ENCODE measurements at places on chromosomes 3 and 15.

DNA sequence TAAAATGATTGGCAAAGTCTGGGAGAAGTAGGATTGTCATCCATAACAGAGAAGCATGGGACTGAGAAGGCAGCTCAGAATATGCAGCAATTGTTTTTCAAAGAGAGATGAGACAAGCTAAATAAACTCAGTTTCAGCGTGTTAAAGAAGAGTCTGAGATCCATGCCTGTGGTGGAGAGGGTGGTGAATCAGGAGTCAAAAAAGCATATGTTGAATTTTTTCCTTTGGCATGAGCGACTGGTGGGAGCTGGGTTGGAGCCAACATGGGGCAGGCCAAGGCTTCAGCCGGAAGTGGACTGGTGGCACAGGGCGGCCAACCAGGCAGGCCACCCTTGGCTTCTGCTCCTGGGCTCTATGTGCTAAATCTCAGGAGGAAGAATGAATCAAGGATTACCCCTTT is 102.0 kb downstream of the SST start:
- DNase-seq, result no peak

- DNase-seq, result no peak
These were observed 316.8 kb downstream of the CHST2 start for GRCh38 chr3:143436231-143436930.

GRCh38 chr3:12661926-12662592 is 1.9 kb downstream of the RAF1 start:
- DNase-seq, result no peak

DNA sequence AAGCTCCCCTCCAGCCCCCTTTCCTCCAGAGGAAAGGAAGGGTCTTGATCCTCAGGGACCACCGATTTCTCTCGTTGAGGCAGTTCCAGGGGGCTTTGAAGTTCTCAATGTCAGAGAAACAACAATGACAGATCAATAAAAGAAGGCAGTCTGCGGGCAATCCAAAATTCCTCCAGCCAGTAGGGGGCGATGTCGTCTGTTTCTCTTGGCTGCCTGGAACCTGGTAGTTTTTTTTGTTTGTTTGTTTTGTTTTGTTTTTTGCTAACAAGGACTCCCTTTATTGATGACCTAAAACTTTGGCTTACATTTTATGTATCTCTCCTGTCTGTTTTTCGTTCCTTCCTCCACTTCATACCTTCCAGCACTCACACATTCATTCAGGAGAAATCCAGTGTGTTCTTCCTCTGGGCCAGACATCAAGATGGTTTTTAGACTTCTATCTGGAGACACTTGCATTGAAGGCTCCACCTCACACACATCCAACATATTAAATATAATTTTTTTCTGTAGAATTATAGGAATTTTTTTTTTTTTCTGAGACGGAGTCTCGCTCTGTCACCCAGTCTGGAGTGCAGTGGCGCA is 276.6 kb downstream of the RPLP1 start:
- DNase-seq, result peak; percentile 75

- peak; percentile 60 for DNase-seq
These were observed 386 bp downstream of the SQOR start for GRCh38 chr15:45635191-45635638.

DNA sequence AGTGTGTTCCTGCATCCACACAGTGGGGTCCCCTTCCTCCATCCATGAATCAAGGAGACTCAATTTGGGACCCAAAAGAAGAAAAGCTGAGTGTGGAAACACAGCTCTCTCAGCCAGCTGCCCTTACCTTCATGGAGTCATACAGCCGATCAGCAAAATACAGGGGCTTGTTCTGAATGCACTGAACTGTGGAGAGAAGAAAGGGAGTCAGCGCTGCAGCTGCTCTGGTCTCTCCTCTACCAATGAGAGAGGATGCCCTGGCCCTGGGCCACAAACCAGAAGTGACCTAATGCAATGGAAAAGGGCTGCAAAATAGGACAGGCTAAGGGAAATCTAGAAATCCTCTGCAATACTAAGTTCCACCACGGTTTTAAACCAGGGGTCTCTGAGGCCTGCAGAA is 46.7 kb downstream of the ANXA2 start:
- no peak for DNase-seq

- DNase-seq, result peak; percentile 37
These were observed 72.3 kb downstream of the CORO2B start for GRCh38 chr15:68650901-68651709.

- no peak for DNase-seq
These were observed 19.3 kb upstream of the NRROS start for GRCh38 chr3:196620161-196620604.

- DNase-seq, result no peak
These were observed 75.8 kb upstream of the FNDC3B start for GRCh38 chr3:171963546-171963945.

GRCh38 chr15:90031231-90031791 is 30.2 kb downstream of the ZNF710 start:
- no peak for DNase-seq

GRCh38 chr3:141686466-141687291 is 51.4 kb upstream of the RNF7 start:
- no peak for DNase-seq

GRCh38 chr3:42148982-42149432 is 57.9 kb downstream of the TRAK1 start:
- no peak for DNase-seq

DNA sequence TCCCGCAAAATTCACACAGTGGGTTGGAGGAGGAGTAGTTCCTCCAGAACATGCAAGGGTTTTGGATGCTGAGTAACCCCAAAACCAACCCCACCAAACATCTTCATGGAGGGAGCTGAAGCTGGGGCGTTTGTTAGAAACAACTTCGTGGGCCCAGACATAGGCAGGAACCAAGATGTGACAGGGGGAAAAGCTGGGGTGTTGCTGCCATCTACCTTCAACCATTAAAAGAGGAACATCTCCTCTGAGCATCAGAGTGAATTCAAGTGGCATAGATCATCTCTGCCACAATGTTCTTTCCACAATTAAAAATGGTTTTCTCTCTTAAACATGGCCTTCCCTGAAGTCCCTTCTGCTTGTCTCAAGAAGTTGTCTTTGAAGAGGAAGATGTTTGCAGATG is 20.5 kb downstream of the SIDT1 start:
- DNase-seq, result no peak

GRCh38 chr3:113441051-113441770 is at the start of gene CFAP44:
CFAP44 (minus strand) TSS chr3:113441493; CDS start chr3:113433664, 7,829 bp downstream.
- peak; percentile 41 for DNase-seq

DNA sequence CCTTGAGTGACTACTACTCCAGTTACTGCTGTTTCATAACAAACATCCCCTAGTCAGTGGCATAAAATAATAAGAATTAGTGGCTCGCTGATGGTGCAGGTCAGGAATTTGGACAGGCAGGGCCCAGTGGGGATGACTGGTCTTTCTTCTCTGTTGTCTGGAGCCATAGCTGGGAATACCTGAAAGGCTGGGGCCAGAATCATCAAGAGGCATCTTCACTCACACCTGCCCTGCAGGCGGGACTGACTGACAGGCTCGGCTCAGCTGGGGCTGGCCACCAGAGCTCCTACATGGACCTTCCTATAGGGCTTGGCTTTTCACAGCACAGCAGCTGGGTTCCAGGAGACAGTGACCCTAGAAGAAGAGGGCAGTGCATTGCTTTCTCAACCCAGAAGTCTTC is 148.8 kb upstream of the ATP10A start:
- DNase-seq, result no peak

DNA sequence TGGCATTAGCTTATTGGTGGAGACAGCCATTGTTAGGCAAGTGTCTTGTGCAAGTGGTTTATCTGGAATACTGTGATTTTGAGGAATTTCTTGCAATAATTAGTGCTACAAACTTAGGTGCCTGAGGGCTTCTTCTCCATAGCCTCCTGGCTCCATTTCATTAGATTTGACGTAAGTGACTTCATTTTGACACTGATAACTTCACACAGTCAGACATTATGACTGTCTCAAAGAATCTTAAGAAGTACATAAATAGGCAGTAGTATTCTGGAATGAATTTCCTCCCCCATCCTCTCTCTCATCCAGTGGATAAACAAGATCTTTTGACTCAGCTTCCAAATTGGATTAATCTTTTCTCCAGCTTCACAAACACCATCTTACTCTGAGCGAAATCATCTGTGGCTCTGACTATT is 19.0 kb downstream of the ARL14 start:
- DNase-seq, result no peak

- DNase-seq, result no peak
These were observed 87.4 kb downstream of the NFKBIZ start for GRCh38 chr3:101936419-101937356.

DNA sequence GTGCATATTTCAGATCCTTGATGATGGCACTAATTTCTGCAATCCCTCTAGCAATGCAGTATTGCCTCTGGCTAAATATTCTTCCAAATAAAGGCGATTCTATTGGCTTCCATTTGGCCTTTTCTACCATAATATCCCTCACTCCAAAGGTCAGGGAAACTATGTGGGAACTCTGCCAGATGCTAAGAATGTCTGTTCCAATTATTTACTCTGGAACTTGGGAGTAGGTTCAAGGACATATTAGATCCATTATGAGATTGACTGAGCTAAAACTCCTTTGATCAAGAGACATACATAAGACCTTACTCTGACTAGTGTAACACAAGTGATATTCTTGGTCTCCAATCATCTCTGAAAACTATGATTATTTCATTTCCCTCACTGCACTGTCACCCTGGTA is 674.5 kb upstream of the NECTIN3 start:
- no peak for DNase-seq

DNA sequence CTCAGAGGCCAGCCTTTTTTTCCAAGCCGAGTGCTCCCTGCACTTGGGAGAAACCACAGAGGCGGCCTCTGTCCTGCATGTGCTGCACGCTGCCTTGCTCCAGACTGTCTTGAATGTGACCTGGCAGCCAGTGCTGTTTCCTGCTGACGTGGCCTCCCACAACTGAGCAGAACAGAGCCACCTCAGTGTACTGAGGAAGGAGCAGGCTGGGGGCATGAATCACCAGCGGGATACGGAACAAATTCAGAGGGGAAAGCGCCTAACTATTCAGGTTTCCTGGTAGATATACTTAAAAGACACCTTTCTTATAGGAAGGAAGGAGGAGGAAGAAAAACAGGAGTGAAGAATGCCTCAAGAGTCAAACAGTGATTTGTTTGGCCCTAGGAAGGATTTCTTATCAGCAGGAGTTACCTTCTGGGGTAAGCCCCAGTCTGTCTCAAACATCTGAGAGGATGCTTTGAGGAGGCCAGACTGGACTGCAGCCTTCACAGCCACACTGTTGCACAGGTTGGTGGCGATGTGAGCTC is 114.0 kb downstream of the FNDC3B start:
- peak; percentile 24 for DNase-seq

GRCh38 chr3:195001961-195002861 is 268.7 kb downstream of the XXYLT1 start:
- no peak for DNase-seq

- no peak for DNase-seq
These were observed 44.8 kb downstream of the PDIA5 start for GRCh38 chr3:123111640-123112039.

GRCh38 chr3:194682189-194682693 is 3.4 kb upstream of the FAM43A start:
- no peak for DNase-seq

DNA sequence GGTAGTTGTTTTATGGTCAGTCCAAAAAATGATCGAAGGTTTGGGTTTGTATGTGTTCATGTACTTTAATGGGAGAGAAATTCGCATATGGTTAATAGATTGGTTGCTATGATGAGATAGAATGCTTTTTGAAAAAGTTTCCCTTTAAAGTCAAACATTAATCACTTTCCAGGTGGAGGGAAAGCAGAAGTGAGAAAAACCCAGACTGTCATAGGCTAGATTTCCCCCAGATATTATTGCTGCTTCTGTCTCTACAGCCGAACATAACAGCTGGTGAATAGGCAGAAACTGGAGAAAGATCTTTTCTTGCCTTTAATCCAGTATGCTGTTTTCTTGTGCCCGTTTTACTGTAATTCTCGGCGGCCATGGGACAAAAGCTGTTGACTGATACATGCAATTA is 287.6 kb downstream of the SOX2 start:
- no peak for DNase-seq

DNA sequence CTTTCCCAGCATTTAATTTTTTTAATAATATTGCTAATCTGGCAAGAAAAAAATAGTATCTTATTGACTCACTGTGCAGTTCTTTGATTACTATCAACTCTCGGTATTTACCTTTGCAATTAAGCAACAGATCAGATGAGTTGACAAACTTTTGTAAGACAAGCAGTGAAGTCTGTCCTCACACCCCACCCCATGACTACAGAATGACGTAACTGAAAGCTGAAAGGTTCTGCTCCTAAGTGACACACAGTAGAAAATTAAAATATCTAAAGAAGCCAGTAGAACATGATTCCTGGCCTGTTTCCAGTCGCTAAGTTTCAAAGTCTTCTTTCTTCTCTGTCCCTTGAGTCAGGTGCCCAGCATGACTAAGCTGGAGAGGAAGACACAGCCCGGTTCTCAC is 135.5 kb downstream of the STT3B start:
- DNase-seq, result no peak

DNA sequence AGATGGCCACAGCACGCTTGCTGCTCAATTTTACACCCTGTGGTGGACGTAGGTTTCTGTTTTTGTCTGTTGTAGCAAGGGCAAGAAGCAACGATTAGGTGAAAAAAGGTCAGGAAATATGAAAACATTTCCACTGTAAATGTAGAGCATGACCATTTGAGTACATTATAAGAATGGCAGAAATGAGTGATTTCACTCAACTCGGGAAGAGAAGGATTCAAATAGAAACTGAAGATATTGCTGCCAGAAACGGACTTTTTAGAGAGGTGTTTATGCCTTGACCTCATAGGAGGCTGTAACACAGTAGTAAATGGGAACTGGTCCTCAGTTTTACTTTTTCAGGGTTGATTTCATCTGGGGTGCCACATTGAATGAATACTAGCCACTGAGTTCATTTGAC is 33.1 kb upstream of the GASK1A start:
- DNase-seq, result no peak

GRCh38 chr15:39599871-39600270 is 19.0 kb downstream of the THBS1 start:
- no peak for DNase-seq

- no peak for DNase-seq
These were observed 327.0 kb downstream of the FEZF2 start for GRCh38 chr3:62046326-62046725.

DNA sequence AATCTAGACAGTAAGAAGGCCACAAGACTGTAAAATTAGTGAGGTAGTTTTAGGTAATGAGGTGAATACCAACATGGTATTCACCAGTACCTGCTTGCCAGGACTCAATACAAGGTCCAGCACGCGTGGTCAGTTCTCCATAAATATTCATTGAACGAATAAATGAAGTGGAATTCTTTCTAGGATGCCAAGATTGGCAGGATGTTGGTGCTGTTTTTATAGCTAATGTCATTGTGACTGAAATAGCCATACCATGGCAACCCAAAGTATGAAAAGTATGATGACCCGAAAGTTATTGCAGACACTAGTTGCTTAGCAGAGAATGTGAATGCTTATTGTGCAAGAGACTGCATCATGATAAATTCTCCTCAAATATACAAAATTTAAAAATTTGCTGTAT is 307.2 kb downstream of the KCNH8 start:
- DNase-seq, result no peak

GRCh38 chr15:87365186-87365585 is 891.4 kb downstream of the NTRK3 start:
- no peak for DNase-seq

- DNase-seq, result no peak
These were observed 10.9 kb downstream of the GPR87 start for GRCh38 chr3:151305775-151306151.
